HCT116 (cell line): ENCODE measurements at places on chromosomes 2 and 18.

GRCh38 chr18:10524507-10525370 lies 1.1 kb upstream of the NAPG start:
- DNase-seq = no peak

DNA sequence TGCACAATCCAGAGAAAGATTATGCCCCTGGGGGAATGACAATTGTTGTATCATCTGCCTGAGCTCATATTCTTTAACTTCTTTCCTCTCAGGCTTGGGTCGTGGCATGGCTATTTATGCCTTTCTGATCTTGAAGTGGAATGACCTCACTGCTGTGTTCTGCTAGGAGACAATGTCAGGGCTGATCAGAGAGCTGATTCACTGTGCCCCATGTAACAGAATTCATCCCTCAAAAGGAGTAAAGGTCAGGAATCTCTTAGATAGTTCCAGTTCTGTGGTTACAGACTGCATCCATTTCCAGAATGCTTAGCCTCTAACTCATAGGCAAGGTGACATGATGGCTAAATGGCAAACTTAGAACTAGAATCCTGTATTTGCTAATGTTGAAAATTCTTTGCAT lies 511.7 kb upstream of the CNTNAP5 start:
- no peak for DNase-seq

GRCh38 chr2:217857624-217858506 lies 144.9 kb downstream of the TNS1 start:
- DNase-seq = no peak

GRCh38 chr2:45168711-45169338 lies 159.6 kb upstream of the SIX2 start:
- no peak for DNase-seq
